ENCODE measurements at places on chromosomes 4 and X. TPM values are rescaled to one million over a fixed set of nuclear protein-coding genes. Genes with fewer than 3 reads are reported as not detected.

Gene GPR173
- 0.53 TPM for polyA plus RNA-seq

- H3K36me3 ChIP-seq = no peaks in the 10 kb centered on the region
- no peaks in the 10 kb centered on the region for H3K27me3 ChIP-seq
- H3K4me1 ChIP-seq = no peaks in the 10 kb centered on the region
- no peak overlapping the region for H3K4me3 ChIP-seq
Observed at GRCh38 chrX:10529344-10529743, 91.0 kb downstream of the MID1 start.

GRCh38 chrX:100208076-100208475 is 202.0 kb downstream of the PCDH19 start:
- no peak overlapping the region for H3K27ac ChIP-seq
- no peaks in the 10 kb centered on the region for H3K27me3 ChIP-seq
- H3K36me3 ChIP-seq = no peaks in the 10 kb centered on the region

GRCh38 chrX:119181491-119181890 is 53.9 kb upstream of the KIAA1210 start:
- peak; percentile 26 for DNase-seq
- H3K27me3 ChIP-seq = no peaks in the 10 kb centered on the region
- no peaks in the 10 kb centered on the region for H3K36me3 ChIP-seq
- H3K4me1 ChIP-seq = no peaks in the 10 kb centered on the region
